Caco-2 (cell line): ENCODE measurements at places on chromosomes 12 and 14.
A peak's percentile ranks its signal among the peaks of the same experiment; 100 is the strongest.

DNA sequence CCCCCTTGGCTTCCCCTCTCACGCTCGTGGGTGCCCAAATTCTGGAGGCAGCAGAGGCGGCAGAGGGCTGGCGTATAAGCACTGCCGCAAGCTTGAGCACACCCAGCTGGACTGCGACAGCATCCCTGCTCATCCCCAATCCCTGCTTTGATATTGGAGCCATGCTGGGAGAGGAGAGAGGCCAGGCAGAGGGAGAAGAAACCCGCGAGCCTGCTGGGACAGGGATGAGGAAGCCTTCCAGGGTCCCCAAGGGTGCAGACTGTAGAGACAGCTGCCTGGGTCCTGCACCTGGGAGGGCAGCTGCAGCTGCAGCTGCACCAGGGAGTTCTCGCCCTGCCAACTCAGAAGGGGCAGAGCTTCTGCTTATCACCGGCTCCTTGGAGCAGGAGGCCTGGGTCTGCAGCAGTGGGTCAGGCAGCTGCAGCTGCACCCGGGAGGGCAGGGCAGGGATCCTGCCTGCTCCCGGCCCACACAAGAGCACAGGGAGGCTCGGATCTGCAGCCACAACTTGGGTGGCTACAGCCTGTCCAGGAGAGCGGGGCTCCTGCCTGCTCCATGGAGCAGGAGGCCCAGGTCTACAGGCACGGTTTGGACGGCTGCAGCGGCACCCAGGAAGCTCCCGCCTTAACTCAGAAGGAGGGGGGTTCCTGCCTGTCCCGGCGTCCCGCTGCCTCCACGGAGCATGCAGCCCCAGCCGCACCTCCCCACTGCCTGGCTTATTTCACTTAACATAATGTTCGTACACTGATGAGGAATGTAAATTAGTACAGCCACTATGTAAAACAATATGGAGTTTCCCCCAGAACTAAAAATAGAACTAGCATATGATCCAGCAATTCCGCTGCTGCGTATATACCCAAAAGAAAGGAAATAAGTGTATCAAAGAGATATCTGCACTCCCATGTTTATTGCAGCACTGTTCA is 60.4 kb upstream of the SGPP1 start:
- DNase-seq = no peak

DNA sequence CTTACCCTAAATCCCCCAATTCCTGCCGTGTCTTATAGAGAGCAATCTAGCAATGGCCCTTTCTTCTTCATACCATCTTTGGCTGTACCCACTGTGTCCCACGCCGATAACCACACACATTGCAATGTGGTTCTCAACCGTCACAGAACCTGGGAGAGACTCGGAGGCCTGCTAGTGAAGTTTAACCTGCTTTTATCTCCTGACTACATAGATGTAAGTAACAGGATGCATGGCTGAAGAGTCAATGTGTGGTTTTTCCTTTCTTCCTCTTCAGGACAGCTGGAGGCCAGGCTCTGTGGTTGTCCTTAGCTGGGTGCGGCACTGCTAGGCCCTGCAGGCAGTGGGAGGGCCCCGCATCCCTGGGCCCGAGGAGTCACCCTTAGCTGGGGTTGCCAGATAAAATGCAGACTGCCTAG is 51.3 kb downstream of the ZNF664 start:
- DNase-seq = no peak

GRCh38 chr14:89915114-89915878 is 39.2 kb downstream of the EFCAB11 start:
- peak; percentile 58 for DNase-seq

DNA sequence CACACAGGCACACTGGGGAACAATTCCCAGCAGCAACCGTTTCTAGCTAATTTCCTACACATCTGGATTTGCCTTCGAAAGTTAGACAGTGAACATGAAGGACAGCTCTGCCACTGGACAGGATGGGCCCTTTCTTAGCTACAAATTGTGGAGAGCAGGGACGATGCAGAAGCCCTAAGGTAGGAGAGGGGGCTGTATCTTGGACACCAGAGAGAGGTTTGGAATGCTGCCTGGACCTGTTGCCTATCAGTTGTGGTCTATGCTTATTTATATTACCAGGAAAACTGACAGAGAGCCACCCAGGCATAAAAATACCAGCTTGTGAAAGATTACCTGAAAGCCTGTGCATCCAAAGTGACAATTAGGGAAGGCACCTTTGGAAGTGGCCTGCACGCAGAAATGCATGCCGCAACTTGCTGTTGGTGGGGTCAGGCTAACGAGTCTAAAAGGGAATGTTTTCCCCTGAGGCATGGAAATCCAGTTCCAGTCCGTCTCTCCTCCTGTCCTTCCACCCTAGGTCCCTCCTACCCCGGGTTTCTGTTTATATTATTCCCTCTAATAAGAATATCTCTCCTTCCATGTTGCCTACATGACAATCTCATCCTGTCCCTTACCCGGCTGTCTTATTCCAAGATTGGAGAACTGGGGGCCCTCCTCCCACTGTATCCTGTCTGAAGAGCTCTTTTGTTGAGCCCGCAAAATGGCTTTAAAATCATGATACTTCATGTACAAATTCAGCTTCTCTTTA is 60.2 kb downstream of the MDM2 start:
- DNase-seq = no peak

GRCh38 chr14:87529081-87529480 is 463.9 kb downstream of the GALC start:
- no peak for DNase-seq

GRCh38 chr12:100044266-100044665 is 59.5 kb upstream of the ANKS1B start:
- no peak for DNase-seq

- peak; percentile 46 for DNase-seq
These were observed 4.3 kb upstream of the TRAF3 start for GRCh38 chr14:102772781-102773570.

- DNase-seq = no peak
These were observed 47.5 kb downstream of the BEGAIN start for GRCh38 chr14:100539766-100540140.

DNA sequence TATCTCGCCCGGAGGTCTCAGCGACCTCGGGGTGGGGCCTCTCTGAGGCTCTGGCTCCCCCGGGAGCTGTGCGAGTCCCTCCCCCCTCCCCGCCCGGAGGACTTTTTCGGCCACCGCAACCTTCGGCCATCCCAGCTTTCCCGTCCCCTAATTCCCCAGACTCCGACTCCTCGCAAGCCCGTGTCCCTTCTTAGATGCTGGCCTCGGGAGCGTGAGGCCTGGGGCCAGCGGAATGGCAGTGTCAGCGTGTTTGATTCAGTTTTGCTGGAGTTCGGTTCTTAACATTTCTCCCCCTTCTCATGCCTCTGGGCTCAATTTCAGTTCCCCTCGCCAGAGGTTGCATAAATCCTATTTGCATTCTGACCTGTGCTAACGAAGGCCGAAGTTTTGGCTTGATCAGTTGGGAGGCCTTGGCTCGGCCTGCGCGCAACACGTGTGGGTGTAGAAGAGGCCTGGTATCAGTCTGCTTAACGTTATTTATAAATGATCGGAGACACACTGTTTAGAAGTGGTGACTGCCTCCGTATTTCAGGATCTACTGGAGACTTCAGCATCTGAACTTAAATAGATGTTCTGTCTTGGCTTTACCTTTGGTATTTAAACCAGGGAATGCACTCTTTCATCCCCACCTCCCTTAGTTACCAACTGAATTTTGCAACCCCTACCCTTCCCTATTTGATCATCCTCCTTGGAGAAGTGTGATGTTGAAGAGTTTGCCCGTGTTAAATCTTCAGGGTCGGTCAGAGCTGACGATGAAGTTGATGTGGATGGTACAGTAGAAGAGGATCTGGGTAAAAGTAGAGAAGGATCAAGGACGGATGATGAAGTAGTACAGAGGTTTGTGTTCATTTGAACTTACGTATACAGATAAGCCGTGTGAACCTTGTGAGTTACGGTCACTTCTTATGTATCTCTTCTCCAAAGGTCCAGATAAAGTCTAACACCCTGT is 851 bp downstream of the HSP90B1 start:
- DNase-seq = peak; percentile 21

- no peak for DNase-seq
These were observed 583.9 kb downstream of the NRXN3 start for GRCh38 chr14:78754059-78754458.

GRCh38 chr12:116708826-116709756 is 28.8 kb downstream of the SPRING1 start:
- peak; percentile 34 for DNase-seq

DNA sequence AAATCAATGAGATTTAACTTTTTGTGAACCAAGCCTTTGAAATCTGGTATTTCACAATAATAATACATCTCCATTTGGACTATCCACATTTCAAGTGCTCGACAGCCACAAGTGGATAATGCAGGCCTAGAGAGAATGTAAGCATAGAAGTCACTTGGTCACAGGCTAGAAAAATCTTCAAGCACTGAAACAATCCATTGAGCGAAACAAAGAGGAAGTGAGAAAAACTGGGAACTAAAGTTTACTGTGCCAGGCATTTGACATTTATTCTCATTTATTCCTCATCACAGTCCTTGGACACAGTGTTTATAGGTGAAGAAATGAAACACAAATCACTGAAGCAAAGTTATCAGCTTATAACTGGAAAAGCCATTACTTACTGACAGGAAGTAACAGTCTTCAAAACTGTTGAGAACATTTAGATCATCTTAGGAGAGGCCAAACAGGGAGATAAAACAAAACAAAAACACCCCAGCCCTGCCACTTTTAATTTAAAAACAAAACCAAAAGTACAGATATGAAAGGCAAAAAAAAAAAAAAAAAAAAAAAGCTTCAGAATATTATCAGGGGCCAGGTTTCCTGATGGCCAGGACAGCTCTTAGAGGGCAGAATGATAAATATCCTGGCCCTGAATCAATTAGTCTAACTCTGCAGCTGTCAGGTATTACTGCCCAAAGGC is 29.2 kb downstream of the GNS start:
- no peak for DNase-seq

GRCh38 chr12:128783129-128783574 is 40.6 kb downstream of the SLC15A4 start:
- no peak for DNase-seq
